ENCODE measurements at places on chromosomes 6 and 20.

DNA sequence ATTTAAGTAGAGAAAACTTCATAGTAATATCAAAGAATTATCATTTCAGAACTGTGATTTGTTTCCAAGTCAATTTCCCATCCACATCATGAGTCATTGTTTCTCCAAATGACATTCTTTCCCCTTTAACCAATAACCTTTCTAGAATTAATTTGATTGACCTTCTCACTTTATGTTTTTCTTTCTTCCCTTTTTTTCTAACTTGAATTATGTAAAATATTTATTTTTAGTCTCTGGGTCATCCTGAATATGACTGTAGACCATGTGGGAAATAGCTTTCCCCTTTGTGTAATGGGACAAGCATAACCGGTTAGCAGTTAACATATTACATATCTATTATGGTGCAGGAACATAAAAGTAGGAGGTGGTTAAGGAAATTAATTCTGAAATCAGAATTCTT, 291.1 kb downstream of the GJA1 start:
- no peak for DNase-seq

DNA sequence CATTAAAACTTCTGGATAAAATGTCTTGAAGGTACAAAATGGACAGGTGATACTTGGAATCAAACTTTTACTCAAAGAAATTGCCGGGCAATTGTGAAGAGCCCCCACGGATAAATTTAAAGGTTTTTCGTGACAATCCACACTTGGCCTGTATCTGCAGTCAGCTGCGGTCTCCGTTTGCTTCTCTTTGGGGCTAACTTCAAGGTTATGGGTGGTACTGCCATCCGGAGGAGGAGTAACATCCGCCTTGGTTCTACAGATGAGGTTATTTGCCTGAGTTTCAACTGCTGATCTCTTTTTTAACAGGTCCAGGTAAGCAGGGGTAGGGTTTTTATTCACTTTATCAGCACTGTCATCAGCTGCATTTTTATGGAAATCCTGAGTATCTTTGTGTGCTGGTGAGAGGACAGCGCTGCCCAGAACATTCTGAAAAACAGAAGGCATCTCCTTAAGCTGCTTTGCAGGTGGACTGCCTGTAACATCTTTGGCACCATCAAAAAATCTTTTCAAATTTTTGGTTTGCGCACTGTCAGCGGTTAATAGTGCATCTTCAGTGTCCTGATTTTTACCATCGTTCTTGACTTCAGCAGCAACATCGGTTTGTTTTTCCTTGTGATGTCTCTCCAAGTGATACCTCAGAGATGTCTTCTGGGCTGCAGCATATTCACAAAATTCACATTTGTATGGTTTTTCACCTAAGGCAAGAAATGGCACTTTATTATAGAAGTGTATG, 16.9 kb downstream of the ZNF217 start:
- no peak for DNase-seq

DNA sequence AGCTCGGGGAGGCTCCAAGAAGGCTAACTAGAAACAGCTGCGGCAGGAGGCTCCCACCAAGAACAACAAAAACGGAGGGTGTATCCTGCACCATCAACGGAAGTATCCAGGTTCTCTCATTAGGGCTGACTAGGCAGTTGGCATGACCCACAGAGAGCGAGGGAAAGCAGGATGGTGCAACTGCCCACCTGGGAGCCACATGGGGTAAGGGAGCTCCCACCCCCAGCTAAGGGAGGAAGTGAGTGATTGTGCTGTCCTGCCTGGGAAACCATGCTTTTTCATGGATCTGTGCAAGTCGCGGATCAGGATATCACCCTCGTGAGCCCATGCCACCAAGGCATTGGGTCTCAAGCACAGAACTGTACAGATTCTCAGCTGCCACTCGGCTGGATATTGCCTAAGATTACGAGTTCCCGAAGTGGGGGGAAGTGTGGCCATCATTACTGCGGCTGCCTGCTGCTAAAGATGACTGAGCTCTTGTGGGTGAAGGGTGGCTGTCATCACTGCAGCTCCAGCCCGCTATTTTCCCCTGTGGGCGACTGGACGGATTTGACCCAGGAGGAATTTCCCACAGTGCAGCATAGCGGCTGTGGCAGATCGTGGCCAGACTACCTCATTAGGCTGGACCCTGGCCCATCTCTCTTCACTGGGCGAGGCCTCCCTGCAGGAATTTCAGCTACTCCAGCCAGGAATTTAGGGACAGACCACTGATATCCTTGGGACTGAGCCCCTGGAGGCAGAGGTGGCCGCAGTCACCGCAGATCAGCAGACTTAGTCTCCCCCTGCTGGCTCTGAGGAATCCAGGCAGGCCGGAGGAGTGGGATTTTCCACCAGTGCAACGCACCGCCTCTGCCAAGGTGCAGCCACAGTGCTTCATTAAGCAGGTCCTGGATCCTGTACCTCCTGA, 515.7 kb downstream of the FRK start:
- no peak for DNase-seq

- no peak for DNase-seq
Observed at GRCh38 chr6:131733376-131734016, 22.7 kb upstream of the CTAGE9 start.

GRCh38 chr6:116685437-116685993, 4.5 kb downstream of the KPNA5 start:
- DNase-seq, result no peak

GRCh38 chr6:123016431-123017103, 20.5 kb downstream of the CLVS2 start:
- DNase-seq, result no peak

DNA sequence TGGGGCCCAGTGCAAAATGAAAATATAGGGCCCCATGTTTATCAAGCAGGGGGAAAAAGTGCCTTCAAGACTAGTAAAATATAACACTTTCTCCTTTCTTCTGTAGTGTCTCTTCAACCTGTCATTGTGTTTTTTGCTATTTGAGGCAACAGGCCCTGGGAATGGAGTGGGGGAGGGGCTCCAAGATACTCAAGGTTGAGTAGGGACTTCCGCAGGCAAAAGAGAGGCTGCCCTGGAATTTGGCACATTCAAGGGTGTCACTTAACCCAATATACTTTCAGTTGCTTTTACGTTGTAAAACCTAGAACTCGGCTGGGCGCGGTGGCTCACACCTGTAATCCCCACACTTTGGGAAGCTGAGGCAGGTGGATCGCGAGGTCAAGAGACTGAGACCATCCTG, 154.9 kb downstream of the ALDH8A1 start:
- DNase-seq, result no peak

DNA sequence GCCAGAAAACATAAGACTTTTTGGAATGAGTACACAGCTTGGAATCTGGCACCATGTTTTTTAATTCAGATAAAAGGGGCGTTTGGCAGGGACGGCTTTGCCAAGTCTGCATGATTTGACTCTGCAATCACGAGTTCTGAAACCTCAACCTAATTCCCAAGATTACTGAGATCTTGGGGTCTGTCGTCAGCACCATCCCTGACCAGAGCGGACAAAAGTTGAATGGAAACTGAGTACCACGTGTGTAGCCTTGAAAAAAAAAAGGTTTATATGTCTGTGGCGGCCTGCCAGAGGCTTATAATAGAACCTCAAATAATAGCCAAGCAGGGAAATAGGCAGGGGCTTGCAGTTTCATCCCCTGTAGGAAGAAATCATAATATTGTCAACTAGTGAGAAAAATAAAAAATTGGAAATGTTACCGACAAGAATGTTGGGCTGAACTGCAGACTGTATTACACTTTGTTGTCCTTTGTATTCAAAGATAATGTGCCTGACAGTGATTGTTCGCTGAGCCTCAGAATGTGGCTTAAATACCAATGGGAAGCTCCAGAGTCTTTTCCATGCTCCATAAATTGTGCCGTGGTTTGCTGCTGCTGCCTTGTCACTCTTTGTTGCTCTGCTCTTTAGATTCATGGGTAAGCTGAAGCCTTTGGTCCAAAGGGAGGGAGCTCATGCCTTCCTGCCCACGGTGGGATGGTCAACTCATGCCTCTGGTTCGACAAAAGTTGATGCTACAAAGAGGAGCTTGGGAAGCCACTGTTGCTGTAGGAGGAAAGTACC, 118.8 kb upstream of the ARID1B start:
- no peak for DNase-seq

DNA sequence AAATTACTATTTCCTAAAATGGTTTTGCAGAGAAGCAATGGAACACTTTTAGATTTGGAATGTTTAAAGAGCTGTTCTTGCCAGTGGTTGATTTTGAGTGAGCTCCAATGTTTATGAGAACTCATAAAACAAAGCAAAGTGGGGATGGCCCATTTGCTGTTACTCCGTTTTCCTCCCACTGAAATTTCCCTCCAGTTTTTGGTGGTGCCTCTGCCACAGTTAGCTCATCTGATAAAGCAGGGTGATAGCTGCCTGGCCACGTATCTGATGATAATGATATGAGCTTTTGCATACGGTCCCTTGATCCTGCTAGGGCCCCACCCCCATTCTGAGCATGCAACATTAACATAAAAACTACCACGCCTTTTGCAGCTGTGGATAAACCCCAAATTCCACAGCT, 10.4 kb downstream of the CD83 start:
- DNase-seq, result no peak

- no peak for DNase-seq
Observed at GRCh38 chr6:39048481-39049399, at the start of gene GLP1R. GLP1R (plus strand) TSS chr6:39048781; CDS start chr6:39048841, 60 bp downstream.

GRCh38 chr6:128848212-128848935, 34.6 kb upstream of the LAMA2 start:
- DNase-seq, result no peak

DNA sequence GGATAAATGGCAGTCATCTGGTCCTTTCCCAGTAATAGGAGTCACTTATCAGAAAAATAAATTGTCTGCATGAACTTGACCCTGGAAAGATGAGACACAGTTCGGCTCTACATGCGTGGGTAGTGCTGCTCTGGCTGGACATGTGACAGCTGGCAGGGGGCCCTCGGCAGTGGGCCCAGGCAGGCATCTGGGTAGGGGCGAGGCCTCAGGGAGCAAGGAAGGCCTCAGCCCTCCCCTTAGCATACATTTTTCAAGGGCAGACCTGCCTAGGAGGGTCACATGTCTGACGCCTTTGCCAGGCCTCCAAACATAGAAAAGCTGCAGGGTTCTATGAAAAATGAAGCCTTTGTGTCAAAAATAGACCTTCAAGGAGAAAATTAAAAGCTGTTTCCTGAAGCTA, 12.8 kb upstream of the ILRUN start:
- no peak for DNase-seq

GRCh38 chr6:2986722-2987221, 12.9 kb upstream of the NQO2 start:
- DNase-seq, result no peak

- no peak for DNase-seq
Observed at GRCh38 chr6:106527979-106528378, 101.3 kb downstream of the RTN4IP1 start.

GRCh38 chr20:35290186-35290886, 1.9 kb downstream of the FAM83C start:
- DNase-seq, result no peak

- DNase-seq, result no peak
Observed at GRCh38 chr6:77620278-77620882, 32.5 kb upstream of the MEI4 start.

DNA sequence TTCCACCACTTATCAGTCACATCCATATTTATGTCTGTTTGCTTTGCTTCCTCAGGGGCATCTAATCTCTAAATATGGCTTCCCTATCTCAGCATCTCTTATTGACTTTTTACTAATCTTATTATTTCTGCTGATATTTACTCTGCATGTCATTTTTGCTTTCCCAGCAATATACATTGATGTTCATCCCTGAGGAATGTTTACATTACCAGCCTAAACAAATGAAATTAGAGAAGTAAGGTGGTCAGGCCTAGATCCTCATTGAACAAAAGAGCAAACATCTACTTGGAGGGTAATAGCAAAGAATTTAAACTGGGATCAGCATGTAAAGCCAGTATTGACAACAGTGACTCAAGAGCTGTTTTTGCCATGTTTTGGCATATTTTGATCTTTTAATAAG, 546.4 kb downstream of the MMUT start:
- no peak for DNase-seq

DNA sequence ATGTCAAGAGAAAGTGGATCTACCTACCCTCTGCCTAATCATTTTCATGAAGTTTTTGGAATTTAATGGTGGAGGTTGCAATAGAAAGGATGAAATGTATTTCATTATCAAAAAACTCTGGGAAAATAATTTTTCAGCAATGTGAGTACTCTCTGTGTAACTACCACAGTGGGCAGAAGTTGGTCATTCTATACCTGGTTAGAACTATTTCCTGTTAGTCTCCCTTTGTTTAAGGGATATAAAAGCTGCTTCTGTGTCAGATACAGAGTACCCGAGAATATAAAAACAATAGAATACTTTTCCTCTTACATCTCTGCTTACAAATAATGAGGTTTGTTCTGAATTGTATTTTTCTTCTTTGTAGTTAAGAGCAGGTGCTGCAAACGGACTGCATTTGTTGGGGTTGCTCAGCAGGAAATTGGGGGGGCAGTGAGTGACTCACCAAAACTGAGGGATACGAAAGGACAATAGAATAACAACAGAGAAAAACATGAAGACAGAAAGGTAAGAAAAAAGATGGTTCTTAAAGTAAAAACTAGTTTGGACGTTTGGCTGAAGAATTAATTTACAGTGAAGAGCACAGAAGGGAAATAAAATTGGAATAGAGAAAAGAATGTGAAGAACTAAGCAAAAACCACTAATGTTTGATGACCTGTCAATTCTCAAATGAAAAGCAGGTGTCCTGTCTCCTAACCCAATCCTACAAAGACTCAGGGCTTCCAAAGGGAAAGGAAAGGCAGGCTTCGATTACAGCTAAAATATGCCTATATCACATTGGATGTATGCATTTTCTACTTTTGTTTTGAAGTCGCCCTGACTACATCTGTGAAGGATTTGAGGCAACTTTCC, 703.1 kb downstream of the RFPL4B start:
- DNase-seq, result no peak

DNA sequence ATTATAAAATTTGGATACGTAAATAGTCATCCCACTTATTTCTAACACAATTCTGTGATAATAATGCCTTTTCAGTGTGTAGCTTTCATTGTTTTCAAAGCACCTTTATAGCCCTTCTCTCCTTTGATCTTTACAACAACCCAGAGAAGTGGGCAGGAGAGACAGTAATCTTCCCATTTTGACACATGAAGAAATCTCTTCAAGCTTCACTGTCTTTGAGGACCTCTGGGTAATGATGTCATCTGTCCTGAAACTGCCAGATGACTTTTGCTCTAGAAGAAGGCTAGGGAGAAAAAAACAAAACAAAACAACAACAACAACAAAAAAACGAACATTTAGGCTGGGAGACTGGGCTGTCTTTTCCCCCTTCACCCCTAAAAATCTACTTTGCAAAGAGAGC, 203.0 kb downstream of the KCNQ5 start:
- DNase-seq, result no peak

All from KG1 (cell line).